ENCODE measurements at places on chromosomes 1 and 21. TPM values are rescaled to one million over a fixed set of nuclear protein-coding genes. Genes with fewer than 3 reads are reported as not detected.

DNA sequence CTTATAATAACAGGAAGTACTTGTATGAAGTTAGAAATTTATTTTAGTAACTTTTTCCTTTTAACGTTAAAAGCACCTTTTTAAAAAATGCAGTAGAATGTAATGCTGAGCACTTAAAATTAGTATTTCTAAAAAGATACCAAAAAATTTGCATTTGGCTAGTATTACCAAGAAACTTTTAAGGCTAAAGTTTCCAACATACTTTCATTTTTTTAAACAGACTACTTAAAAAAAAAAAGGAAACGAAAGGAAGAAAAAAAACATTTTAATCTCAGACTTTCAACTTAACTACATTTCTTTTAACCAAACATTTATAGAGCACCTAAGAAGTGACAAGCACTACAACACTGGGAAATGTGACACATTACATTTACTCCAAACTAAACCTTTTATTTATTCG is 2.8 kb downstream of the ARID4B start:
- ATAC-seq, result no peak

DNA sequence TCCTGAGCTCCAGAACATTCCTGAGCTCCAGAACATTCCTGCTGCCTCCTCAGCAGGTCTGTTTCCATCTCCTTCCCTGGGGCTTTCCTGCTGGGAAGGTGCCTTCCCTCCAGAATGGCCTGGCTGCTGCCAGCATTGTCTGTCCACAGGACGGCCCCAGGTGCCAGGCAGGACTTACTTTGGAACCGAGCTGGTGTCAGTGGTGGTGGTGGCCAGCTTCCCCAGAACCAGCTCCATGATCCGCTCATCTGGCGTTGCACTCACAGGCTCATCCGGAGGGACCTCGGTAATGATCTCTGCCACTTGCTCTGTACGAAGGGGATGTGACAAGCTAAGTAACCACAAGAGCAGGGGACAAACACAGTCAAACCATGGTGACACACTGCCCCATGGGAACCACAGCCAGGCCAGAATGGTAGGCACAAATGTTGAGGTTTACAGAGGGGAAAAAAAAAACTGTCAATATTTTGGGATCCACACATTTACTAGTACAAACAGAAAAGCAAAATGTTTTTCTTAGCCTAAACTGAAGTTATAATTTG is 41.3 kb downstream of the PRDM15 start:
- ATAC-seq, result no peak

DNA sequence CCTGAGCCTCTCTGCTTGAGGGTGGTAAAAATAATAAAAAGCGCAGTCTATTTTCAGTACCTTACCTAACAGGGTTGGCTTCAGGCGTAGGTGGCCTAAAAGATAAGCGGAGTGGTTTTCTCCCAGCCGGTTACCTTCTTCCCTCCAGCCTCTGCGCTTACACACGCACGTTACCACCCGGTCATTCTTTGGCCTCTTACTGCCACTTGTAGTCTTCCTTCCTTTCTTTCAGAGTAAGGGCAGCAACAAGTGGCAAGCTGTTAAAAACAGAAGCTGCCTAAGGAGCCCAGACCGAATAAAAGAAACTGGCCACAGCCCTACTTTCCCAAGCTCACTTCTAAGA is 35.4 kb downstream of the CLCA1 start:
- ATAC-seq, result no peak

- no peak for ATAC-seq
These were observed 31.1 kb downstream of the EDARADD start for GRCh38 chr1:236425031-236425663.

DNA sequence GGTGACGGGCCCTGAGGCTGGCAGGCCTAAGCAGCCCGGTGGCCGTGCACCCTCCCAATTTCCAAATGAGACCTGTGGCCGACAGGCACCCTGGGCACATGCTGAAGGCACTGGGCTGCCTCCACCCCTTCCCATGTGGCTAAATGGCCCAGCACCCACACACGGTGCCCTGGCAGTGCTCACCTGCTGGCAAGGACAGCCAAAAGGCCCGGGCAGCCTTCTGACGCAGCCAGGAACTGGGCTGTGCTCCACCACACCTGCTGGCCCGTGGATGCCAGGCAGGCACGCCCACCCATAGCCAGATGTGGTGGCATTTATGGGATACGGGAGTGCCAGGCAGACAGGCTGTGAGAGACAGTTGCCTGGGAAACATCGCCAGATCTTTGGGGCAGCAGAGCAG is 4.0 kb upstream of the FAAP20 start:
- ATAC-seq, result no peak

DNA sequence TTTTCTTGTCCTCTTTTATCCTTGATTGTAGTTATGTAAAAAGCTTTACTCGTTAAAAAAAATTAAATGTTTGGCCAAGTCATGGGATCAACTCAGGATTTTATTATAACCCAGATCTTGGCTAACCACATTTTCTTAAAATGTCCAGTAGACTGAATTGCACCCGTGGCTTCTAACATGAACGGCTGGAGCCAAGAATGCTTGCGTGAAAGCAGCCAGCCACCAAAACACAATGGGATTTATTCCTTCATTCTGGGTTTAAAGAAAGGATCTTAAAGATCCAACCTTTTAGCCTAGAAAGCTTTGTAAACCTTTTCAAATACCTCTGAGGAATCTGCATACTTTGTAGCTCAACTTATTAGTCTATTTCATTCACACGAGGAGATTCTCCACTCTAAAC is 404.4 kb downstream of the USP25 start:
- ATAC-seq, result no peak

GRCh38 chr21:29074007-29074376 is 544 bp upstream of the CCT8 start:
- peak; percentile 42 for ATAC-seq

- peak; percentile 69 for ATAC-seq
These were observed 63.4 kb downstream of the KCNAB2 start for GRCh38 chr1:6108937-6109614.

SELENON gene
- total RNA-seq, result 10.5 TPM

UBL4B gene
- 0.25 TPM for total RNA-seq
